ENCODE measurements at places on chromosomes 6 and 20. TPM values are rescaled to one million over a fixed set of nuclear protein-coding genes. Genes with fewer than 3 reads are reported as not detected.

BLOC1S5 gene
- 11.2 TPM for total RNA-seq

MATN4 gene
- not detected for total RNA-seq

NNAT gene
- total RNA-seq = not detected

TNXB gene
- 24.6 TPM for total RNA-seq

- DNase-seq = no peak
These were observed 123.6 kb upstream of the GLP1R start for GRCh38 chr6:38924791-38925509.

GRCh38 chr20:21804802-21805201, 99.3 kb downstream of the PAX1 start:
- DNase-seq = no peak

- DNase-seq = no peak
These were observed 315.1 kb downstream of the TFAP2C start for GRCh38 chr20:56943946-56944945.

- no peak for DNase-seq
These were observed 6.4 kb downstream of the R3HDML start for GRCh38 chr20:44343162-44343675.

- no peak for DNase-seq
These were observed 203.5 kb downstream of the EPM2A start for GRCh38 chr6:145531822-145532221.

GRCh38 chr6:29763491-29764289, 40.5 kb downstream of the HLA-F start:
- peak; percentile 48 for DNase-seq

GRCh38 chr6:146289816-146290588, 253.6 kb upstream of the RAB32 start:
- no peak for DNase-seq

DNA sequence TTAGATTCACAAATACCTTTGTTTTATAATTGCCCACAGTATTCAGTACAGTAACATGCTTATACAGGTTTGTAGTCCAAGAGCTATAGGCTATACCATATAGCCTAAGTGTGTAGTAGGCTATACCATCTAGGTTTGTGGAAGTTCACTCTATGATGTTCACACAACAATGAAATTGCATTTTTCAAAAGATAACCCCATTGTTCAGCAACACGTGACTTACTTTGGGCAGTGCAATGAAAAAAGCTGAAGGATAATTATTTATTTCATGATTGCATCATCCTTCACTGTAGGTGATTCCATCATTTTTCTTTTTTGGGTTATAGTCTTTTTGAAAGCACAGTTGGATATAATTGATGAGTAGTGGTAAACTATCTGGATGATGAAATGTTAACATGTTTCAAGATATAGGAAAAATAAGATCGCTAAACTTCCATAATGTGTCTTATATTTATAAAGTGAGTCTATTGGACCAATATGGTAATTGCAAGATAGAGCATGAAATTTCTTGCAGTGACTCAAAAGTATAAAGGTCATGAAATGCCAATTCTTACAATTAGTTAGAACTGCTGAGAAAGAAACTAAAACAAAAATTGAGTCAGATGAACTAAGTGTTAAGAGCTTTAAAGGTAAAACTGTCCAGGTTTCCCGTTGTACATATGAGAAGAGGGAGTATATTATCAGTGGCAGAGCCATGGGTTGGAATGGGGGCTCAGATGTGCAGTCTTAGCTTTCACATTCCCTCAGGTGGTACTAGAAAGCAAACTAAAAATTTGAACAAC, 164.4 kb downstream of the ZFAND3 start:
- DNase-seq = no peak

DNA sequence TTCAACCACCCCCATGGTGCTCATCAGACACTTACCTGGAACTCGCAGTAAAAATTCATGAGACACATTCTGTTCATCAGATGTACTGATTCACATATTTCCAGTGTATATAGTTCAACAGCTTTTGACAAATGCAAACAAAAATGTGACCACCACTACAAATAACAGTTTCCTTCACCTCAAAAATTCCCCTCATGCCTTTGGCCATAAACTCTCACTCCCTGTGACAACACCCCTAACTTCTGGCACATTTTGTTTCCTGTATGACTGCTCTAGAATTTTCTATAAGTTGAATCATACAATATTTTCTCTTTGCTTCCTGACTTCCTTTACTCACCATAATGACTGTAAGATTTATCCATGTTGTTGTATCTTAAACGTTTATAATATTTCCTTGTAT, 63.7 kb downstream of the C6orf118 start:
- DNase-seq = no peak

DNA sequence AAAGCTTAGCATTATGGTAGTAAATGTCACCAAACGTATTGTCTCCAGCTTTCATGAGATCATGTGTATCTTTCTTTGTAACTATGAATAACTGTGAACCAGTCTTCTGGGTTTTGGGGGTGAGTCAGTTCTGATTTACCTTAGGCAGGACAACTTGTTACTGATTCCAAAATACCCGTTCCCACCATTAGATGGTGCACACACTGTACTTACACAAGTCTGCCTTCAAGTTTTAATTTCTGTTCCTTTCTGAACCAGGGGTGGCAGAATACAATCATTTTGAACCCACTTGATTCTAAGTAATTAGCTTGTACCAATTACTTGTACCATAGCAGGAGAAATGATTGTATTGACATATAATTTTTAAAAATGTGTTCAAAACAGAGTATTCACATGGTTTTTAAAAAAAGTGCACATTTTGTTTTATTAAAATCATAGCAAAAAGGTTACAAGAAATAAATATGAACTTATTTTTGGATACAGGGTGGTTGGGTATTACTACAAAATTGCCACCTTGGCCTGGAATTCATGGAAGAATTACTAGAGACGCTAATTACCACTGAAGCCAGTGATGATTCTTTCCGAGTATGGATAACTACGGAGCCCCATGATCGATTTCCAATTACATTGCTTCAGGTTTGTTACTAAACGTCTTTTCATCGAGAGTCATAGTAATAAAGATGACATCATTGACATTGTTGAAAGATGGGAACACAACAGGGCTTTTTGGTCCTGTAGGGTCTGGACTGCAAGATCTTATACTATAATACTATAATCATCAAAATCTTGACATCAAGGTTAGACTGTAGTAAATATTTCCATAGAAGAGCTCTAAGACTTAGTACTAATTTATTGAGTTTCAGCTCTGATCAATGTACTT, 75.2 kb upstream of the GLP1R start:
- DNase-seq = peak; percentile 40

GRCh38 chr6:41043151-41043550, 884 bp downstream of the TSPO2 start:
- DNase-seq = no peak

DNA sequence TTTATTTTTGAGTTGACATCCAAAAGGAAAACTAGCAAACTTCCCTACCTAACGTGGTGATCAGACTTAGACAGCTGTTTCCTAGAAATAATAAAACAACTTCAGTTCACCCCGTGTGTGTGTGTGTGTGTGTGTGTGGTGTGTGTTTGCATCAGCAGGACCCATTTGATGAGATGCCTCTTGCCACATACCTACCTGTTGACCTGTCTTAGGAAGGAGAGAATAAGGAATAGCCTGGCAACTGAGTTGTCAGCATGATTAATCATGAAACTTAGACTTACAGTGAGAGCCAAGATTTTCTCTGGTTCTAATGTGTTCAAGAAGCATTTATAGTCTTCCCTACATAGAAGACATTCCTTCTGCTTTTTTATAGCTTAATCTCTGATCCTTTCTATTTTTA, 16.1 kb upstream of the PBOV1 start:
- DNase-seq = no peak
